ENCODE measurements at places on chromosomes 7 and 10. TPM values are rescaled to one million over a fixed set of nuclear protein-coding genes. Genes with fewer than 3 reads are reported as not detected.

The CCDC172 gene
- not detected for total RNA-seq

The NHLRC2 gene
- 56.3 TPM for total RNA-seq

The MCM10 gene
- total RNA-seq, result 43.1 TPM

The GLRX3 gene
- total RNA-seq, result 59.1 TPM

The CUEDC2 gene
- total RNA-seq, result 96.7 TPM

The SDK1 gene
- 0.05 TPM for total RNA-seq

The SYT15B gene
- total RNA-seq, result 0.37 TPM

- no peak for DNase-seq
Measured at GRCh38 chr7:13952921-13953320, 36.5 kb downstream of the ETV1 start.

GRCh38 chr10:125457406-125457805 is 225.6 kb downstream of the TEX36 start:
- no peak for DNase-seq

- no peak for DNase-seq
Measured at GRCh38 chr10:131972474-131973071, 9.2 kb downstream of the BNIP3 start.

DNA sequence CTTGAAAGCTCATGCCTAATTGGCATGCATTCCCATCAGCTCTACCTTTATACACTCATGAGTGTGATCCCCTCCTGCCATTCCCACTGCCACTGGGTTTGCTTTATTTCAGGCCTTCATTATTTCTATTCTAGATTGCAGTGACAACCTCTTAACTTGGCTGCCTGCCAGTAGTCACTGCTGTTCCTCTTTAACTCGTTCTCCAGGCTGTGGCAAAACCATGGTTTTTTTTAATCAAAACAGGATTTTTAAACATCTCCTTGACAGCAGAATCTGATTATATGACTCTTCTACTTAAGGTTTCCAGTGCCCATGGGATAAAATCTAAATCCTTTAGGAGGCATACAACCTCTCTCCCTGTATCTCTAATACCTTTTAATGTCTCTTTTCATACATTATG is 223.7 kb upstream of the PCDH15 start:
- no peak for DNase-seq

DNA sequence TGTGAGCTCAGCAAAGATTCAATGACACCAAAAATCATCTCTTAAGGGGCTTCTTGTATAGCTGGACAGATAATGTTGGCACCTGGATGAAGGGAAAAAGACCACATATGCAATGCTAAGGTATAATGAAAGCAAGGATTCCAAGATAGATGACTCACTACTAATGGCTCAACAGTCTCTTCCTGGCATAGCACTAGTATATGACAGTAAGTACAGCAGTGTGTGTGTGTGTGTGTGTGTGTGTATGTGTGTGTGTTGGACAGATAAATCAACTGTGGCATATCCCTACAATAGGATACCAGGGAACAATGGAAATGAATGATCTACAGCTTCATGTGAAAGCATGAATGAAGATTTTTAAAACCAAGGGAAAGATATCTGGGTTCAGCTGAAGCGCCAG is 257.1 kb downstream of the SFMBT2 start:
- no peak for DNase-seq

DNA sequence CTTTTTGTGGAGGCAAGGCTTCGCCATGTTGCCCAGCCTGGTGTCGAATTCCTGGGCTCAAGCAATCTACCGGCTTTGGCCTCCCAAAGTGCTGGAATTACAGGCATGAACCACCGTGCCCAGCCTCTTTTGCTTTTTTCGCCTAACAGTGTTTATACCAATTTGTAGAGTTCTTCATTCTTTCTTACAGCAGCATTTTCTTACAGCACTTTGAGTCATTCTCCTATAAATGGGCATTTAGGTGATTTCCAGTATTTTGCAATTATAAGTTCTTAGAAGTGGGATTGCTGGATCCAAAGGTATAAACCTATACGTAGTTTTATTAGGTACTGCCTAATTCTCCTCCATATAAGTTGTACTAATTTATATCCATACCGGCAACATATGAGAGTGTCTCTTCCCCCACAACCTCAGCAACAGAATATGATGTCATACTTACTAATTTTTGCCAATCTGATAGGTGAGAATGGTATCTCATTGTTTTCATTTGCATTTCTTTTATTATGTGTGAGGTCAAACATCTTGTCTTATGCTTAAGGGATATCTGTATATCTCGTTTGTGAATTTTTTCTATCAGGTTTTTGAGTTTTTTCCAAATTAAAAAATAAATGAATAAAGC is 39.1 kb downstream of the SUFU start:
- DNase-seq, result no peak

- DNase-seq, result no peak
Measured at GRCh38 chr10:106873770-106874603, 290.5 kb downstream of the SORCS1 start.

DNA sequence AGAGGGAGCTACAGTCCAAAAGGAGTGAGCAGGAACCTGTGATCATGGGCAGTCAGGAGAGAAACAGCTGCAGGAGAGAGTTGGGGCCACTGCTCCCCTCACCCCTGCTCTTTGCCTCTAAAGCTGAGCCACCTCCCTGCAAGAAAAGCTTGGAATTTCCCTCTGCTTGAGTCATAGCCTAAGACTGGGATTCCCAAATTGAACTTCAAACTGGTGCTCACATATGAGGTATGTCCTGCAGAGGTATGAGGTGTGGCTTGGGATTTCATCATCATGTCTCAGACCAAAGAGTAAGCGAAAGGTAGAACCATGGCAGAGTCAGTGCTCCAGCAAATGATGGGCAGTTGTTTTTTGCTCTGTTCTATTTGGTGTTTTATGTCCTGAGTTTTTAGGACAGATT is 237.1 kb upstream of the NRP1 start:
- no peak for DNase-seq

DNA sequence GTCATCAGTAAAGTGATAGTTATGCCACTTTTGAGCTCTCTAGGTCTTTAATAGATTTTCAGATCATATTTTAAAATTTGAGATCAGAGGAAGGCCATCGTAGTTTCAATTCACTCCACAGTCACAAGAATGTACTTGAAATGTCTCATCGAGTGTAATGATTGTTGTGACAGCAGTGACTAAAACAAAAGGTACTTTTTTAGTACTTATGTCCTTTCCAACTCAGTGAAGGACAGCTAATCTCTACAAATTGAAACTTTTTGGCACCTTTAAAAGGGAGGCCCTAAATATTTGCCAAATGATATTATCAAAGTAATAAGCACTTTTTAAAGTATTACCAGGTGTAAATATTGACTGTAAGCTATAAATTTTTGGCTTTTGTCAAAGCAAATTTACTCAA is 702.9 kb upstream of the GRM3 start:
- DNase-seq, result no peak

DNA sequence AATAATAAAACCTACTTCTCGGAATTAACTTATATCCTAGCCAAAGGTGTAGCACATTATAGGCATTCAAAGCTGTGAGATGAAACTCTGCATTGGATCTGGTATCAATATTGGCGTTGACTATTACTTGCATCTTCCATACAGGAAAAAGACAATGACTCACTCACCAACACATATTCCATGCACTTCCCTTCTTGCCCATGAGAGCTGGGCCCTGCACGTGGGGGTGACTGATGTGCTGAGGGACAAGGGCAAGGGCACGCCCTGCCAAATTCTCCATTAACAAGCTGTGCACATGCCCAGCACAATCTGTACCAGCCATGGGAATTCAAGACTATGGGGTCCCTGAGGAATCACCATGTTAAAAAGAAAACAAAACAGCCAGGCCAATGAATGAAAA is 188.1 kb upstream of the PDE1C start:
- no peak for DNase-seq

DNA sequence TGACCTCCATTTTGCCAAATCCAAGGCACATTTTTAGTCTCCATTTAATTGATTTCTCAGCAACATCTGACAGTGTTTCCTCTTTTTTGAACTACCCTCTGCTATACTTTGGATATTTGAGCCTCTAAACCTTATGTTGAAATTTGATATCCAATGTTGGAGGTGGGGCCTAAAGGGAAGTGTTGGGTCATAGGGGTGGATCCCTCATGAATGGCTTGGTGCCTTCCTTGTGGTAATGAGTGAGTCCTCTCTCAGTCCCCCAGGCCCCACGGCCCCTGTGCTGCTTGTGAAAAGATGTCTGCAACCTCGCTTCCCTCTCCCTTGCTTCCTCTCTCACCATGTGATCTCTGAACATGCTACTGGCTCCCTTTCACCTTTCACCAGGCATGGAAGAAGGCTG is 96.8 kb upstream of the DGKB start:
- no peak for DNase-seq

DNA sequence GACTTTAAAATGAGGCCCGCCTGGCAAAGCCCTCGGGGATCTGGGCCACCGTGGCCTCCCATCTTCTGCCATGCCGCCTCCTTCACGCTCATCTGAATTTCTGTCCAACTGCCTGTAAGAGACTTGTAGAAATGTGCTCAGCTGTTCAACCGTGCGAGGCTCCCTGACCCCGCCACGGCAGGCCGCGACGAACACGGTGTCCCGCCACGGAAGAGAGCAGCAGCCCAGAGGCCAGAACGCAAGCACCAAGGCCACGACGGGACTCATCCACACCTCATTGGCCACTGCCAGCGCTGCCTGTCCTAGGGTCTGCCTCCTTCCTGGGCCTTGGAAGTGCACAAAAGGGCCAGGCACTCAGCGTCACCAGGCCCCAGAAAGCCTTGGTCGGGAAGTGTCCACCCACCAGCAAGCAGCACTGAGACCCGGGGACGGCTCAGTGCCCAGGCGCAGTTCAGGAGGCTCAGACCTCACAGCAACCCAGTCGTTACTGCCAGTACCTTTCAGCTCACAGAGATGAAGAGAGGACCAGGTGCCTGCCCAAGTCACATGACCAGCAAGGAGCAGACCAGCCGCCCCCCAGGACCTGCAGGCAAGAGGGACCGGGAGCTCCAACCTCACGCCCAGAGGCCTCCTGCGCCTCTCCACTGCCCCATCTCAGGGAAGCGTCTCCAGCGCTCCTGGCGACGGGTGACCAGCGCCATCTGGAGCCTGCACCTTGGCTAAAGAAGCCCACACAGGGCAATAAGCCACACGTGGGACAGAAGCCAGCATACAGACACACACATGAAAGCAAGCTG is 85.9 kb downstream of the MAD1L1 start:
- DNase-seq, result no peak

- DNase-seq, result no peak
Measured at GRCh38 chr7:105911961-105912575, 35.7 kb upstream of the ATXN7L1 start.

DNA sequence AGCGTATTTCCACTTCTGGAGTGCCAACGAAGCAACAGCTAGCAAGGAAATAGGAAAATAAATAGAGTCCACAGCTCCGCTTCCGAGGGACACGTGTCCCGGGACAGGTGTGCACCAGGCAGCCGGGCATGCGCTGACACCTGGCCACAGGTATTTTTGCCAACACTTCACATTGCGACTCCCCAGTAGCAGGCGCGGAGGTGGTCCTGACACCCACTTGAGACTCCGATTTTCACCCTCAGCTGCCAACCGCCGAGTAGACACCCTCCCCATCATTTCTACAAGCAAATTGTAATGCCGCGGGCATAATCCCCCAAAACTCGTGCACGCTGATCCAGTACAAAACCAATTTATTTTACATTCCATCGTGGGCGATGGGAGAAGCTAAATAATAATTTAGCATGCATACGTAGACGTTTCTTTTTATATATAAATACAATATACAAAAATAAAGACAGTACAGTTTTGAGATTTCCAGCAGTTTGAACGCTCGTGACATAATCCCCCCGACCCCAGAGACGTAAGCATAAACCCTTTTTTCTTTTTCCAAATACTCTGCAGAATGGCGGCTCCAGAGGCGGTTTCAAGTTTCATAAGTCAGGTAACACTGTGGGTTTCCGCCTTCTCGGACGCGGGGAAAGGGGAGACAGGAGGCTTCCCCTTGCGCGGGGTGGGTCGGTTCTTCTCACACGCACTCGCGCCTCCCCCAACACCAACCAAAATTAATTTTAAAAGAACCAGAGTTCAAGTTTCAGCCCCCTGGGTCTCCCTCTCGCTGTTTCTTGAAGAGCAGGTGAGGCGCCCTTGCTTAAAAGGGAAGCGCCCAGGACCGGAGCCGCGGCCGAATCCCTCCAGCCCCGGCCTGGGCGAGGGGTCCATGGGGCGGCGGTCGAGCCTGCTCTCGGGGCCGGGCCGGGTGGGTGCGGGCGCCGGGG is 5.7 kb downstream of the MNX1 start:
- DNase-seq, result no peak

DNA sequence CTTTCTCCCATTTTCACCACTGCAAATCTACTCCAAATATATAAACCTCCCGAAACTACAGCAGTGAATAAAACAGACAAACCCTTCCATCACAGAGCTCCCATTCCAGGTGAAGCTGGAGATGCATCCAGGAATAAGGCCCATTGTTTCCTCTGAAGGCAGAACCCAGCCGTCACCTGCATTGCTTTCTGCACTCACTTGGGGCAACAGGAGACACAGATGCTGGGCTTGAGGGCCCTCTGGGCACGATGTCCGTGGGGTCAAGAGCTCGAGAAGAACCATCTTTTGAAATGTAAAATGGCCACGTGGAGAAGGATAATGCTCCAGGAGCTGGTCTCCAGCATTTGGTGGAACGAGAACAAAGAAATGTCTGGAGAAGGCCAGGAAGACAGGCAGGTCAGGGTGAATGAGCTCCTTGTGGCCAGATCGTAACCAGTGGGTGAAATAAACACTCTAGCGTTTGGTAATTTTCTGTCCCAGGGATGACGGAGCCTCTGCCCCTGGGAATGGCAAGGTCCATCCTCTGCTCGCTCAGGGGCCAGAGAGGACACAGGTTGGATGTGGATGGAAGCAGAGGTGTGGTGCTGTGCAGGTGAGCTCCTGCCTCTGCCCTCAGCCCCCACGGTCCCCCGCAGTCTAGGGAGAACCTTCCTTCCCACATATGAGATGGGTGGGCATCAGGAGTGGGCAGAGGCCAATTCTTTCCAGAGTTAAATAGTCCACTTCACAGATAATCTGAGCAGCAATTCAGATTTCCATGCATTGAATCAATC is 556.1 kb downstream of the DNAJB6 start:
- DNase-seq, result no peak

GRCh38 chr7:98286093-98286539 is 4.6 kb downstream of the BRI3 start:
- peak; percentile 68 for DNase-seq

DNA sequence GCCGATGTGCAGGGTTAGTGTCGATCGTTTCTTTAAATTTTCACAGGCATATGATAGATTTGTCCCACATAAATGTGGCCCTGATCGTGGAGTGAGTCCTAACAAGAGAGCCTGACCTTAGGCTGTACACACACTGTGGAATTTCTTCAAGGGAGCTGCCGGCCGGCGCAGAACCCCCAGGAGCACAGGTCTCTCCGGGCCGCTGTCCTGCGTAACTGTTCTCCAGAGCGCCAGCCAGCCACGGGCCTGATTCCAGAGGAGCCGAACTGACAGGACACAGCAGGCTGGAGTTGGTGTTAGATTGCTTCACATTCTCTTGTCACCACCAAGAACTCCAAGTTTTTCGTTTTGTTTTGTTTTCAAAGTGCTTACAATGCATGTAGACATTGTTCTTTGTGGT is 37.3 kb downstream of the SHH start:
- no peak for DNase-seq

GRCh38 chr7:116782177-116782711 is 80.1 kb upstream of the CAPZA2 start:
- no peak for DNase-seq
